ENCODE measurements at places on chromosomes 5 and 9.

GRCh38 chr9:133532937-133533668 lies 1.4 kb upstream of the ADAMTSL2 start:
- peak; percentile 76 for DNase-seq

GRCh38 chr5:113652161-113652560 lies 138.7 kb downstream of the YTHDC2 start:
- DNase-seq, result no peak

DNA sequence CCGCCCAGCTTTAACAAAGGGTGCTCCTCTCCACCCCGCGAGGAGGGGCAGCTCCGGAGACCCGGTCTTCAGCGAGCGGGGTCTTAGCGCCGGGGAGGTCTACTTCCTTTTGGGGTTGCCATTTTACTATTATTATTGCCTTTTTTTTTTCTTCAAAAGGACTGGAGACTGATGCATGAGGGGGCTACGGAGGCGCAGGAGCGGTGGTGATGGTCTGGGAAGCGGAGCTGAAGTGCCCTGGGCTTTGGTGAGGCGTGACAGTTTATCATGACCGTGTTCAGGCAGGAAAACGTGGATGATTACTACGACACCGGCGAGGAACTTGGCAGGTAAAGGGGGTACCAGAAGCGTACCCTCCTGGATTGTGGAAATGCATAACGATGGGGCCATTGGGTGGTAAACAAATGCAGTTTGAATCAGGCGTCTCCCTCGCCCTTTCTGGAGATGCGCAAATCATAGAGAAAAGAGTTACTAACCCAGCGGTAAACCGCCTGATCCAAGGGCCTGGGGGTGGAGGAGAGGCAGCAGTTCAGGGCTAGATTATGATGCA lies 1.2 kb downstream of the DAPK1 start:
- DNase-seq, result no peak

- no peak for DNase-seq
These were observed 561.1 kb upstream of the MEF2C start for GRCh38 chr5:89444088-89444487.

DNA sequence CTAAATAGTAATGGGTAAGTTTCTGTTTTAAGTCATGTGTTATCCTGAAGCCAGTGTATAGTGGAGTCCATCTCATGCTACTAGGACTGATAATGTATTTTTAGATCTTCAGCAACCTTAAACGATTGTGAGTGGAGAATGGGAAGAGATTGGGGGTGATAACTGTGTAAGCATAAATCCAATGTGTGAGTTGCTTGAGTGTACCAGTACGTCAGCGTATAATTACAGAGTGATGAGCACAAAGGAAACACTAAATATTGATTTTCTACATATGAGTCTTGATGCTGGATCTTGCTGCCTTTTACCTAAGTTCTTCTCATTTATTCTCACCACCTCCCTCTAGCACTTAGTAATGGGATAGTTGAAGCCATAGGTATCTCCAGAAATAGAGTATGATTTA lies 16.3 kb upstream of the IZUMO3 start:
- no peak for DNase-seq

GRCh38 chr9:72290311-72290710 lies 74.7 kb downstream of the ZFAND5 start:
- no peak for DNase-seq

GRCh38 chr9:126953041-126953809 lies 38.6 kb downstream of the RALGPS1 start:
- DNase-seq, result no peak

DNA sequence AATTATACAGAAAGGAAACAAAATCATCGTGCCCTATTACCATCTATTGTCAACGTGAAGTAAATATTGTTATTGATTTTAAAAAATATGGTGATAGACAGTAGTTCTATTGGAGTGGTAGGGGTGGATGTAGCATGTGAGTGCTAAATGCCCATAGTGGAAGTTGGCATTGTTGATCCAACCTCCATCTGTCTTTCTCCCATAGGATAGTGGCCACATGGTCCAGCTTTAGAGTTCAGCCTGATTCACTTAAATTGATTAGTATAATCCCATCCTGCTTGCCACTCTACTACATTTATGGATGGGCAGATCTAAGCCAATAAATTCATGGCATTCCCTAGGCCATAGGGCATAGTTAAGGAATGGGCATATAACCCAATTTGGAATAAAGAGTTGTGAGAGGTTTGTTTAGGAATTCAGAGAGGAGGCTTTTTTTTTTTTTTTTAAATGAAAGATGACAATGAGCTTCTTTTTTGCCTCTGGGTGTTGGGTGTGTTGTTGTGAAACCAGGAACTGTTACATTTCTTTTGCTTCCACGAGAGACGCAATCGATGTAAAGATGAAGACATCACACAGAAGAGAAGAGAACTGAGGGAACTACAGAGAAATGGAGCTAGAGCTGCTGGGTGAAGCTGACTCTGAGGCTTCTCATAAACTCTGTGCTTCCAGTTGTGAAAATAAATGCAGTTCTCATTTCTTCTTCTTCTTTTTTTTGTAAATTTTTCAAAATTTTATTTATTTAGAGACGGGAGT lies 12.5 kb upstream of the CHD1 start:
- DNase-seq, result no peak

GRCh38 chr5:82332886-82333615 lies 54.9 kb upstream of the RPS23 start:
- no peak for DNase-seq

GRCh38 chr5:1831257-1831656 lies 30.1 kb downstream of the NDUFS6 start:
- DNase-seq, result no peak

DNA sequence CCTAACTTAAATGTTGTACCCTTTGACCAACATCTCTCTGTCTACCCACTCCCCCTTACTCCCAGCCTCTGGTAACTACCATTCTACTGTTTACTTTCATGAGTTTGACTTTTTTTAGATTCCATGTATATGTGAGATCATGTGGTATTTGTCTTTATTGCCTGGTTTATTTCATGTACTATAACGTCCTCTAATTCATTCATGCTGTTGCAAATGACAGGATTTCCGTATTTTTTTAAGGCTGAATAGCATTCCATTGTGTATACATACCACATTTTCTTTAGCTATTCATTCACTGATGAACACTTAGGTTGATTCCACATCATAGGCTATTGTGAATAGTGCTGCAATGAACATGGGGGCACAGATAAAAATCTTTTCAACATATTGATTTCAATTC lies 11.8 kb upstream of the NDUFB6 start:
- no peak for DNase-seq

- no peak for DNase-seq
These were observed 22.5 kb downstream of the CCDC192 start for GRCh38 chr5:127725673-127726072.

GRCh38 chr5:169954786-169955185 lies 25.5 kb downstream of the INSYN2B start:
- no peak for DNase-seq

- no peak for DNase-seq
These were observed 77.2 kb downstream of the FBXL7 start for GRCh38 chr5:15577132-15577531.

DNA sequence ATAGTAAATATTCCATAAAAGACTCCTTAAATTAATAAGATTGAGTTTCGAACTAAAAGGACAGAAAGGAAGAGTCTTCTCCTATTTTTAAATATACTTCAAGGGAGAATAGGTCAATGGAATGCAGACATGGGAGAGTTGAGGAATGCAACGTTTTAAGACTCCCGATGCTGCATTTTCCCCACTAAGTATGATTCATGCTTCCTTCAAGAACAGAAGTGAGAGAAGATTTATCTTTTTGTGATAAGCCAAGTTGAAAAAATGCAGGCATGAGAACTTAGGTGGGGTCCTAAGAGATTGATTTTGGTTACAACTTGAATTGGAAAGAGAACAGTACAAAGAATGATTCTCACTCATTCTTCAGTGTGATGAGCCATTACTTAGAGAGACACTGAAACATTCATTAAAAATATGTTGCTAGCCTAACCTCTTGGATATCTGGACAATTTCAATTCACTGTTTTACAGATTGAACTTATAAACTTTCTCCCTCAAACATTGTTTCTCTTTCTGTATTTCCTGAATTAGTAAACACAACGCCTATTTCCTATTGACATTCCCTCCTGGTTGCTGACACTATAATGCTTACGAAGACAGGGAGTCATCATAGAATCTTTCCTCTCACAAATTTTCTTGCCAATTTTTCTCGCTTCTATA lies 1666.1 kb upstream of the WWC1 start:
- no peak for DNase-seq

DNA sequence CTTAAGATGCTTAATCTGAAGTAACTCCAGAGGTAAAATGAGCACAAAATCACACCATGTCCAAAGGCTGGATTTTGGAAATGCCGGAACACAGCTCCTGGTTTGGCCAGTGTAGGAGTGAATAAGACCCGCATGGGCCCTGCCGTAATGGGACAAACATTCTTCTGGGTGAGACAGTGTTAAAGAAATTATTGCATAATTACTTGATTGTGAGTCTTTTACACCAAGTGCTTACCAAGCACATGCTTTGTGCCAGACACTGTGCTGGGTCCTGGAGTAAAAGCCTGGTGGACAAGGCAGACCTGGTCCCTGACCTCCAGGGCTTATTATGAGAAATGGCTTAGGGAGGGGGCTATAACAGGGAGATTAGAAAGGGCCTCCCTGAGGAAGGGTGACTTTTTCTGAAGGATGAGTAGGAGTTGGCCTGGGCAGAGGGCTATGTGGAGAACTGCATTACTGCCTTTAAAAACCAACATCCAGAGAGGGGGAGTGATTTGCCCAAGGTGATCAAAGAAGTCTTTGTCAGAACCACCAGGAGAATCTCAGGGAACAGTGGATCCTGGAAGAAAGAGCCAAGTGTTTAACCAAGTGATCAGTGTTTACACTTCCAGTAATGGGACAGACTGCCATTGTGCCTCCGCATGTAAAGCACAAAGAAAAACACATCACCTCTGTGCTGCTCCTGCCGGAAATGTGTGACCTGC lies 3.5 kb downstream of the PDE6A start:
- no peak for DNase-seq

GRCh38 chr9:93809204-93809940 lies 145.8 kb downstream of the BARX1 start:
- no peak for DNase-seq

DNA sequence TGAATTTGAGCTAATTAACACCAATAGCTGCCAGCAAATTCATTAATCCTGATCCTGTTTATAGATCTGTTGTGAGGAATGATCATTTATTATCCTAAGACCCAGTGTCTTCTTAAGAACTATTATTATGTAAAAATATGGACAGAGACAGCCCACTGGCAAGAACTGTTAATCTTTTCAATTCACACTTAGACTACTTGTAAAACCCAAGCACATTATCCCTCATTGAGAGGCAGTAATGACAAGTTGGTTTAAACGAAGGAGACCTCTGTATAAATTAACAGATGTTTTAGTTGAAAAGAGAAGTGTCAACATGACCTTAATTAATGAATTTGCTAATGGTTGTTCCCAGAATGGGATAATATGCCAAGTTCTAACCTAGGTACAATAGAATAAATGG lies 270.3 kb upstream of the IZUMO3 start:
- no peak for DNase-seq

DNA sequence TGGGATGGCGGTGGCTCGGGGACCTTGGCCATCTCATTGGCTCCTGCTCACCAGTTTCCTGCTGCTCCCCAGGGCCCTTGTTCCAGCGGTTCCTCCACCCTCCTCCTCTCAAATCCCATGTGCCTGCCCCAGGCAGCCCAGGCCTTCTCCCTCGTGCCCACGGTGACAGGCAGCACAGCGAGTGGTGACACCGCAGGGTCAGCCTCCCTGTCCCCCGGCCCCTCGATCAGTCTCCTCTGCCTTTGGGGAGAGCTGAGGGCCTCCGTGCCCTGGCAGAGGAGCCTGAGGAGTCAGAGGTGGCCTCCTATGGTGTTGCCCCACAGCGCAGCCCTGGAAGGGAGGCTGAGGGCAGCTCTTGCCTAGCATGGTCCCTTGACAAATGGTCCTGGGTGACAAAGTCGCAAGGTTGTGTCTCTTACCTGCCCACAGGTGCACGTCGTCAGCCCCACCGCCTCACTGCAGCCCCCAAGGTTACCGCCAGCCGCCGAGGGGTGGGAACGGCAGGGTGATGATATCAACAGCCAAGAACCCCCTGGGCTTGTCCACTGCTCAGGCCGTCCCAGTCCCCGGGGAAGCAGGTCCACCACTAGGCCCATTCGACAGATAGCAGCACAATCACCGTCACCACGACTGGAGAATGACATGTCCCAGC lies 49.8 kb downstream of the NEK6 start:
- DNase-seq, result no peak

DNA sequence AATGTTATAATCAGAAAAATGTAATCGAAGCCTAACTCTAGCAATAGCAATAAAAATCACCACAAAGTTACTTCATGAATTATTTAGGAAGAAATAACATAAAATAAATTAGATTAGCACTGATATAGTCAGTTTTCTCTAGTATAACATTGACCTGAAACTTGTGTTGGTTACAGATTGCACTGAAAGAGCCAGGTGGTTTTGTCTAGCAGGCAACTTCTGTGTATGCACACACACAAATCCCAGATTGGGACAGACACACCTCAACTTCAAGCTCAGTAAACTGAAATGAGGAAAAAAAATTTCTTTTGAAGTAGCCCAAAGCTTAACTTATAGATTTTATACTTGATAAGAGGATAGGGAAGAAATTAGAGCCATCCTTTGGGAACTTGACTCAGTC lies 129.3 kb downstream of the EFNA5 start:
- DNase-seq, result no peak

- DNase-seq, result no peak
These were observed 812.9 kb upstream of the ZNF608 start for GRCh38 chr5:125559296-125559695.

DNA sequence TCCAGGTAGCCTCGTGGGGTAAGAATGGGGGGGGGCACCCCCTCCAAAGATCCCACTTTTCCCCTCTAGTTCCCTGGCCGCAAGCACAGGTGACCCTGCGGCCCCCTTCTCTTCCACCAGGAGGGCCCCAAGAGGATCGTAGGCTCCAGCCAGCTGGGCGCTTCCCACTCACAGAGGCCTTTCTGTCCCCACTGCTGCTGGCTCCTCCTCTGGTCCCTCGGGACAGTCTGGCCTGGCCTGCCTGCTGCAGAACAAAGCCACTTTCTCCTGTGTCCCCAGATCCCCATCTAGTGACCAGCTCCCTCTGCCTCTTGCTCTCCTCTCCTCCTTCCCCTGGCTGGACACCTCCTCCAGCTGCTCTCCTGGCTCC lies 534 bp upstream of the SAPCD2 start:
- DNase-seq, result no peak

DNA sequence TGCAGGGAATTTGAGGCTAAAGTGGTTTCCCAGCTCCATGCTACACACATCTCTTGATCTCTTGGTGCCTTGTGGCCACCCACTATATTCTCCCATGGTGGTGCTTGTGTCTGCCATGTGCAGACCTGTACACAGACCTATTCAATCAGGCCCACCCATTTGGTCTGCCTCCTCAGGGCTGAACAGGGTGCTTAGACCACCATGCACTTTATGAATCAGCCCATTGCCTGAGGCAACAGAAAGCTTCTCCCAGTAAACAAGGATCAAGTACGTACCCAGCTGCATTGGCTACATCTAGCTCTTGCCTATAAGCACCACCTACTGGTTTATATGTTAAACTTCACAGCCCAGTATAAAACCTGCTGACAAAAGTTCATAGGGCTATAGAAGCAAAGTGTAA lies 664.3 kb upstream of the EDIL3 start:
- no peak for DNase-seq
